ENCODE measurements at places on chromosomes 7 and 10. TPM values are rescaled to one million over a fixed set of nuclear protein-coding genes. Genes with fewer than 3 reads are reported as not detected.

COL17A1 gene
- total RNA-seq: 2.3 TPM

TET1 gene
- total RNA-seq: 1.3 TPM

CC2D2B gene
- total RNA-seq: 0.86 TPM

TRRAP gene
- 23.5 TPM for total RNA-seq

MMD2 gene
- total RNA-seq: not detected

THSD7A gene
- total RNA-seq: 36.6 TPM

CTNNA3 gene
- total RNA-seq: 0.29 TPM

NRG3 gene
- 6.5 TPM for total RNA-seq

EN2 gene
- total RNA-seq: not detected

BICC1 gene
- total RNA-seq: 0.48 TPM
